ENCODE measurements at places on chromosomes 3 and 15.

DNA sequence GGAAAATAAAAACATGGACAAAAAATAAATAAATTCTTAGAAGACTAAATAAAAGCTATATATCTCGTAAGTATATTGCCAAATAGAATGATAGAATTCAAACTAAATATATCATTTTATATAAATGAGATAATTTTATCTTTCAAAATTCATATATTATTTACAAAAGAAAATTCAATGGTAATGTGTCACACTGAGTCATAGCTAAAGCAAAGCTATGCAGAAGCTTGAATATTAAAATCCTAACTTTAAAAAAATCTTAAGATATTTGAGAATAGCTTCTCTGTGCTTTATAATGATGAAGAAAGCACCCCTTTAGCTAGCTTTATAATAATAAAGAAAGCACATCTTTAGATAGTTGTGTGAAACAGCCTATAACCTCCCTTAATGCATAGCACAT is 1010.8 kb downstream of the OTOL1 start:
- no peak for DNase-seq

- no peak for DNase-seq
Measured at GRCh38 chr15:29104566-29104880, 165.1 kb downstream of the NSMCE3 start.

GRCh38 chr3:44439499-44440295 is 37.8 kb downstream of the ZNF445 start:
- DNase-seq: peak; percentile 73

DNA sequence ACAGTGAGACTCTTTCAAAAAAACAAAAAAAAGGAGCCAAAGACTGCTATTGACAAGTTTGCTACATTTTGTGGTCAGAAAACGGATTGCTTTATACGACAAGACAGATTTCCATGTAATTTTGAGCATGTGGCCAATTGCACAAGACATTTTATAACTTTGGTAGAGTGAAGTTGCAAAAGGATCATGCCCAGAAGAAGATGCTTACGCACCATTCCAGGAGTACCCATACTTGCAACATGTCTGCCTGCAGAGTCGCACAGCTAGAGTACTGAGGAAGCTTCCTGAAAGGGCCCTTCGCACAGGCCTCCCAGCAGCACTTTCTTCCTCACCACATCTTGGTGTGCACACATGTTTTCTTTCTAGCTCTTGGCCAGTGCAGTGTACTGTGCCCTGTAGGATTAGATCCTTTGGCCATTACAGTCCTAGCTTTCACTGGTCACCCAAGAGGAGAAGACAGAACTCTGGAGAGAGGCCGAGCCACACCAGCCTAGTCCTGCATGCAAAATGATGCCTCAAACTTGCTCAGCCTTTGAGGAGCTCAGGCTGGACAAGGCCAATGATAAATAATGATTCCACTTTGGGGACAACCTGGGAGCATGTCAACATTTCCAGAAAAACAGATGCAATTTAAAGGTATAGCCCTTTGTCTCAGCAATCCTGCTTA is 11.7 kb downstream of the CHDH start:
- DNase-seq: no peak

DNA sequence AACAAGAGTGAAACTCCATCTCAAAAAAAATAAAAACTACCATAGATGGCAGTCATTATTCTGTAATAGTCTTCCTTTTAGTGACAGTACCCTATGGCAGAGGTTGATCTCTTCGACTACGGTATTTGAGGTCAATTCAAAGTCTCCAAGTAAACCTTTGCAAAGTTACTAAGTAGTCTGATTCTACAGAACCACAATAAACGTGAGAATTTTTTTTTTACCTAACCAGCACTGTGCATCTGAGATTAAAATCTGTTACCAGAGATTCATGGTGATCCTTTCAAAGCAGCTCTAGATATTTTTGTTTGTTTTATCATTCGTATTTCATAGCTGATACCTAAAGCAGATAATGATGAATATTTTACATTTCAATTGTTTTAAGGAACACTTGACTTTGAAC is 86.6 kb upstream of the CHD2 start:
- DNase-seq: peak; percentile 72

DNA sequence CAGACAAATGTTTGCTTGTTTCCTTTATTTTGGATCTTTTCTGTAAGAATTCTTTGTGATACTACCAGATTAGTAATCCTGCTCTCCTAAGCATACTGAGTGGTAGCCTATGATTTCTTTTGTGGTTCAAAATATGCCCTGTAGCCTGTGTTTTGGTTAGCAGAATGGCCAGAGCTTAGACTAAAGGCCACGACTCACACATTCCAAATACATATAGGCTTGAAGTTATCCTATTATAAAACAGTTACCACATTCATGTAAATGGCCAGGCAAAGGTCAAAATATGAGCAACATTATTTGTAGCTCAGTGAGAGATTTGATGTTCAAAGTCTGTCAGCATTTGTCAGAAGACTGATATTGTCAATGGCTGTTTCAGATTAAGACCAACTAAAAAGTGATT is 84.5 kb downstream of the MITF start:
- no peak for DNase-seq

GRCh38 chr3:193938613-193939012 is 197.3 kb upstream of the HES1 start:
- no peak for DNase-seq

DNA sequence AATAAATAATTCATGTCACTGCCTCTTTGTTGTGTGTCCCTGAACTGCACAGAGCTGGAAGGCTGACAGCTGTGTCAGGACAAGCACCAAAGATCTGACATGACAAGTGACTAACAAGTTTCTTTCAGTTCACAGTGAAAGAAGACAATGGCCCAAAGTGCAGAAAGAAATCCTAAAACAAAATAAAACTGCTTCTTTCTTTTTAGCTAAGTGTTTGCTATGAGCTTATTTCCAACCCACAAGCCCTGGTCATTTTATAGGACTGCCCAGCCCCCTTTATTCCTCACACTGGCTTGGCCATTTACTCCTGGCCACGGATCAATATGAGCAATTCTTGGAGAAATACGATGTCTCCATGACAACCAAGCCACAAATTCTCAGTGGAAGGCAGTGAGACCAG is 238.5 kb downstream of the WDR72 start:
- DNase-seq: no peak
